ENCODE measurements at places on chromosomes 1 and 21.

DNA sequence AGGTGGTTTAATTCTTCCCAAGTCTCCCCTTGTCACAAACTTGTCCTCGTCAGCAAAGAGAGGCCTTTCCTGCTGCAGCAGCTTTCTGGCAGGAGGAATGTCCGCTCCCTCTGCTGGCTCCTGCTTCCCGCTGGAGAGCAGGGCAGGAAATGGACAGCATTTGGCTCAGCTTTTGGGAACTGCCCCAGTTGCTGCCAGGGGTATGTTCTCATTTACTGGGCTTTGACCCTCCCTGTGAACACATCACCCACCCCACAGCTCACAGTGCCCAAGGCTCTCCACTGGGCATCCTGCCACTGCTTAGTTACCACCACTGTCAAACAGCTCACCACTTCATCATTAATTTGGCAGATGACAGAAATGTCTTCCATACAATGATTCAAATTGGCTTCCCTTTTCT, 75.4 kb downstream of the MRPL37 start:
- no peak for DNase-seq

- no peak for DNase-seq
Observed at GRCh38 chr1:38073534-38074301, 27.1 kb upstream of the POU3F1 start.

DNA sequence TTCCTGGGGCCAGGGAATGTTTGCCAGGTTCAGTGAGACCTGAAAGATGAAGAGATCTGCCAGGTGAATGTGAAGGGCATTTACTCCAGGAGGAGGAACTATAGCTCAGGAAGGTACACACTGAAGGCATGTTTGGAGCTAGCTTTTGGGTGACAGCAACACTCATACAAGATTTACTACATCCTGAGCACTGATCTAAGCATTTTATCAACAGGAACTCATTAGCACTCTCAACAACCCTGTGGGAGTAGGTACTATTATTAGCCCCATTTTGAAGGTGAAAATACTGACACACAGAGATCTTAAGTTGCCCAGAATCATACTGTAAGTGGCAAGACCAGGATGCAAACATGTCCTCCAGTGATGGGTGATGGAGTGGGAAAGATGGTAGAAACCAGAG, 6.7 kb downstream of the GADD45A start:
- DNase-seq = no peak

- DNase-seq = no peak
Observed at GRCh38 chr1:225981714-225982113, 17.4 kb downstream of the SDE2 start.

- no peak for DNase-seq
Observed at GRCh38 chr1:30226648-30227047, 496.7 kb downstream of the MATN1 start.

DNA sequence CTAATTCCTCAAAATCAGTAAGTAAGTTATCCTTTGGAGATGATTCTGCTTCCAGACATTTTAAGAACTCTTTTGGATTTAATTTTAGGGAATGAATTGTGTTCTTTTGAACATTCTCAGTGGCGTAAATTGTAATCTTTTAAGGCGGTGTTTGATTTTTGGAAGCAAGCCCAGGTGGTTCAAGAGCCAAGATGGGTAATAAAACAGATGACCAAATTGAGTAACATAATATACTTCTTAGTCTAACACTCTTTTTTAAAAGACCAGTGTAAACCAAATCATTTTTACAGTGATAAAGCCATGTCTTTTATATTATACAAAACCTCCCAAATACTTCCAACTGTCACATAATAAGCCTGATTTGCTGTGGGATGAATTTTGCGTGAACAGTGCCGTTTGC, 133.8 kb downstream of the LRRC40 start:
- DNase-seq = no peak

GRCh38 chr21:42626171-42626570, 27.2 kb upstream of the PDE9A start:
- DNase-seq = no peak

DNA sequence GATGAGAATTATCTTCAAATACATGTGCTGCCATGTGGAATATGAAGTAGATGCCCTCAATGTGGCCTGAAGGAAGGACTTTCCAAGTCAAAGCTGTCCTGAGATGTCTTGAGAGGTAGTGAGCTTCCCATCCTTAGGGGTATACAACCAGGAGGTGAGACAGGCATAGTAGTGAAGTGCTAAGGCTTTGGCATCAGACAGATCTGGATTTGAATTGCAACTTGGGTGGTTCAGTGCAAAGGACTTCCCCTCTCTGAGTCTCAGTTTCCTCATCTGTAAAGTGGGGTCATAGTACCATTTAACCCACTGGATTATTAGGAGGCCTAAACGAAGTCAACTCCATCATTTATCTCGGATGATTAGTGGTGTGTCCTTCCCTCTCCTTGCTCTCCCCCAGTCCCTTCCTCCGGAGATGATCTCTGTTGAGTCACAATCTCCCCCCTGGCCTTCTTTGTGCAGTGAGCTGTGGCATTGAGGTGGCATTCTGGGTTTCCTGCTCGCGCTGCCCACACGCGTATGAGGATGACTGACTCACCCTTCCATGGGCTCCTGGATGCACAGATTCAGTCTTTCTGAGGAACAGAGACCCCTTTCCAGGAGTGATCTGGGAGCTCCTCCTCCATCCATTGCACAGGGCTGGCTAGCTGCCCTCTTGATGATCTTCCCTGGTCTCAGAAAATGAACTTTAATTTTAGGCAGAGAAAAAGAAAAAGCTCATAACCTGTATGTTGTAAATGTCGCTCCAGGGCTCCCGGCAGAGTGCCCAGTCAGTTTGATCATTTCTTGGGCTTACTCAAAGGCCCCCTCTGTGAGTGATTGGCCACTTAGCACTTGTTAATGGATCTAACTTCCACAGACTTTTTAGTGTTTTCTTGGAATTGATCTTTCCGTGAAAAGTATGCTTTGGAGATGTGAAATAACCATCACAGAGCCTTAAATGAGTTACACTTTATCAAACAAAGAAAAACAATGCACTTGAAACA, 354.6 kb downstream of the PTPRU start:
- no peak for DNase-seq

GRCh38 chr1:181327796-181328195, 155.5 kb upstream of the CACNA1E start:
- DNase-seq = no peak

DNA sequence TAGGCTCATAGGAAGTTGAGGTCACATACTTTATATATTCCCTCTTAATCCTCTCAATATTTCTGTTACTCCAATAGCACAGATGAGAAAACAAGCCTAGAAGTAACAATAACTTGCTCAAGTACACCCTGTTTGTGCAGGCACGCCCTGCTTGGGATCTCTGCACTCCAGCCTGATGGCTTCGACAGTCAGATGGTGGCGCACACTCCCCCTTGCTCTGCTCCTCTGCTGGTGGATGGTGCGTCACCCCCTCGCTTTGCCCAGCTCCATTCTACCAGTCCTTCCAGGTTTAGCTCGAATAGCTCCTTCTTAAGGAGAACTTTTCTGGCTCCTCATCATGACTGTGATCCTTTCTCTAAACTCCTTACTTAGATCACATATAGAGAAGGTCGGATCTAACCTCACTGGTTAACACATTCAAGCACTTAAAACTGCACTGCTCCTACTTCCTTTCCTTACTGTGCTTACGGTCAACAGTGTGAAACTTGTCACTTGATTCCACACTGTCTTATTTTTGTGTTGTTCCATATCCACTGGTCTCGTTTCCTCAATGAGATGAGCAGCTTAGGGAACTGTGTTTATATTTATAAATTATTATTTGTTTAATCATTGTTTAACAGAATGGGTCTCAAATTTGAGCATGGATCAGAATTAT, 3.0 kb downstream of the TSPAN2 start:
- no peak for DNase-seq

DNA sequence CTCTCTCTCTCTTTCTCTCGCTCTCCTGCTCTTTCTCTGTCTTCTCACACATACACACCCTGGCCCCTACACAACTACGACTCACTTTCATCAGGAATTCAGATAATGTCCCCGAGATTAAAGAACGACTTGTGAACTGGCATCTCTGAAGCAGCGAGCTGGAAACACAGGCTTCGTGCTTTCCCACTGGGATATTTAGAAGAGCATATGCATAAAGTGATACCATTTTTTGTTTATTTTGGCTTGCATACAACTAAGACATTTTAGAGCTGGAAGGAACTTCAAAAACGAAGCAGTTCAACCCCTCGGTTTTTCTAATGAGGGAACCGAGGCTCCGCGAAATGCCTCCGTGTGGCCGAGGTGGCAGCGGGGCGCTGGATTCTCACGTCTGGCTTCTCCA, 88.6 kb downstream of the ZBTB18 start:
- DNase-seq = no peak

GRCh38 chr1:66774438-66774837, 22.2 kb downstream of the DYNLT5 start:
- no peak for DNase-seq

- DNase-seq = no peak
Observed at GRCh38 chr21:44867999-44868700, 5.3 kb downstream of the PTTG1IP start.
